Left renal pelvis (tissue), 4 donors: ENCODE measurements at places on chromosomes 4 and X.

- no peak for DNase-seq
Observed at GRCh38 chr4:52204921-52205320, 153.8 kb downstream of the SPATA18 start.

DNA sequence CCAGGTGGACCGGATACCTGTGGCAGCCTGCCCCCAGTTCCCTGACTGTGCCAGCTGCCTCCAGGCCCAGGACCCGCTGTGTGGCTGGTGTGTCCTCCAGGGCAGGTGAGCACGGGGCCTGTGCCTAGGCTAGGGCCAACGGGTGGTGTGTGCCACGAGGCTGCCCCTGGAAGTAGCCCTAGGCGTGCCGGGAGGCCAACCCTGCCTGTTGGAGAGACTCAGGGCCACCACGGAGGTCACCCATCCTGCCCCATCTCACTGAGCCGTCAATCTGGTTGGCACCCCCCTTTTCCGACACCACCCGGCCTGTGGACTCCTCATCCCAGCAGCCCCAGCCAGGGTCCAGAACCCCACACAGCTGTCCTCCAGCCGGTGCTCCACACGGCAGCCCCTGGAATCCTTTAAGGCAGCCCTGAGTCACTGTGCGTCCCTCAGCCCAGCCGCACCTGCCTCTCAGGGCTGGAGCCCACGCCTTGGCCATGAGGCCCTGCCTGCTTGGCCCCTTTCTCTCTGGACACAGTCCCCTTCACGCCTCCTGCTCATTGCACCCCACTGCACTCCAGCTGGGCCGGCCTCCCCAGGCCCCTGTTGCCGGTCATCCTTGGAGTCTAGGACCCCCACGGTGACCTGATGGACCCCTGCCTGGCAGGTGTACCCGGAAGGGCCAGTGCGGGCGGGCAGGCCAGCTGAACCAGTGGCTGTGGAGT lies 5.3 kb downstream of the PLXNB3 start:
- no peak for DNase-seq

GRCh38 chrX:13109817-13110216 lies 65.4 kb upstream of the FAM9C start:
- DNase-seq = no peak

DNA sequence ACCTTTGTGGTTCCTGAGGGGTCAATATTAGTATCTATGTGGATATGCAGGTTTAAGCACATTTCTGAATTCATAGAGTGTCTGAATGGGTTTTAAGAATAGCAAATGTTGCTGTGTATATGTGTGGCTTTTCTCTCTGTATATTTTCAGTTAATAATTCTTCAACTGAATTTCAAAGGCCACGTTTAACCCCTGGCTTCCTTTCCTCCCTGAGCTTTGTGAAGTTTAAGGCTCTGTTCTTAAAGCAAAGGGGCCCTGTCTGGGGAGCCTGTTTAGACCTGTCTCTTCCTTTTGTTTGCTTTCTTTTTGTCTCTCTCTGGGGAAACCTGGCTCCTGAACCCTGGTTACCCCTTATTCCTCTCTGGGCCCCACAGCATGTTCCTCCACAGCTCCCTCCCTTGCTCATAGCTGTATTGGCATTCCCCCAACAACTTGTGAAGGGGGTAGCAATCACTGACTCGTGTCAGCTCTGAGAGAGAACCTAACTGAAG lies 139.1 kb downstream of the COL4A6 start:
- no peak for DNase-seq

DNA sequence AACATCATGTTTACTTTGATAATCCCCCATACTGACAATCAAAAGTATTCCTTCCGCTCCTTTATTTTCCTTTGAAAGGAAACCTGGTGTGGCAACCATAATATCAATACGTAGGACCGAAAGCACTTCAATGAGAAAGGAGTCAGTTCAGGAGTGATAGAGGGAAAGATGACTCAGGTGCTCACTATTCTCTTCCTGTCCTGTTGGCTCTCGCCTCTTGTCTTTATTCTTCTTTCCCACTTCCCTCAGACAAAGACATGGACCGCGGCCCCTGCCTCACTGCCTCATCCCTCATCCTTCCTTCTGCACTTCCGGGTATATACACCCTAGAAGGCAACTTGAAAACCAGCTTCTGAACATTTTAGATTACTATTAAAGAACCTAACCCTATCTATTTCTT lies 49.8 kb upstream of the TNIP3 start:
- DNase-seq = no peak

GRCh38 chr4:172188248-172188988 lies 375.2 kb downstream of the GALNTL6 start:
- no peak for DNase-seq

- DNase-seq = no peak
Observed at GRCh38 chr4:88188738-88189417, 30.4 kb upstream of the ABCG2 start.

GRCh38 chr4:94463771-94464170 lies 12.0 kb downstream of the PDLIM5 start:
- no peak for DNase-seq

- no peak for DNase-seq
Observed at GRCh38 chr4:15901998-15902397, 36.5 kb downstream of the FGFBP1 start.

GRCh38 chr4:147987252-147987651 lies 255.4 kb downstream of the ARHGAP10 start:
- DNase-seq = no peak

DNA sequence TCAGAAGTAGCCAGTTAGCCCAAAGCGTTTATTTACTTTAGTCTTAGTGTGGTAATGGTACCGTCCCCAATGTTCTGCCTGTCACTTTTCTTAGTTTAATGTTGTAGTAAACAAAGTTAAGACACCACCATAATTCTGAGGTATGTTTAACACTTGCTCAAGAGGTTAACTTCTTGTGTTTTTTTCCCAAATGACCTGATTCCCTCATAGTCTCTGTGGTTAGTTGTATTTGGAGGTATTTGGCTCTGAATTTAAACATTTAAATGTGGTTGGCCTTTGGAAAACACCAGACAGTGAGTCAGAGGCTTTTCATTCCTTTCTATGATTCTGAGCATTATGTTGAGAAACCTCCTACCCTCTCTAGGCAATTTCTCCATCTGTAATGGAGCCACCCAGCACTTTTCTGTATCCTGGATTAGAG lies 47.9 kb downstream of the CXCL1 start:
- DNase-seq = no peak

- no peak for DNase-seq
Observed at GRCh38 chrX:19964017-19964710, 26.7 kb downstream of the BCLAF3 start.

DNA sequence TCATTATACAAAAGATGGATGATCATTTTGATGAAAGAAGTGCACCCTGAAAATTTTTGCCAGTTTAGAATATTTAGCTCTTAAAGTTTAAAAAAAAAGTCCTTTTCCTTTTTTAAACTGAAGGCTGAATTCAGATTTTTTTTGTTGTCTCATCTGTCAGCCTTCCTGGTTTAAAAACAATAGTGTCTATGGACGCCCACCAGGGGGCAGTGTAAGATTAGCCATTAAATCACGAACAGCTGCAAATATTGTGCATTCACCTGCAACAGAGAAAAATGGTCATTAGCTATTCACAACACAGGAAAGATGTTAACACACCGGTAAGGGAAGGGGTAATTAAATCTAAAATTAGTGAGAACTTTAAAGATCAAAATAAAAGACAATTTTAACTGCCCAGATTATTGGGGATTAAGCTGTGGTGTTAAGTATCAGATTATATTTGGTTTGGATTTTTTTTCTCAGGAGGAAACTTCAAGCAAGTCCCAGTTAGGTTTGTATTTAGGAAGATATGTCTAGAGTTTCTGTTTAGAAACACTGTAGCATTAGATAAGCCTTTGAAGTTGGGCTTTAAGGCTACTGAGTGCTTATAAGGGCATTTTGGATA lies 4.4 kb upstream of the CXorf38 start:
- no peak for DNase-seq

DNA sequence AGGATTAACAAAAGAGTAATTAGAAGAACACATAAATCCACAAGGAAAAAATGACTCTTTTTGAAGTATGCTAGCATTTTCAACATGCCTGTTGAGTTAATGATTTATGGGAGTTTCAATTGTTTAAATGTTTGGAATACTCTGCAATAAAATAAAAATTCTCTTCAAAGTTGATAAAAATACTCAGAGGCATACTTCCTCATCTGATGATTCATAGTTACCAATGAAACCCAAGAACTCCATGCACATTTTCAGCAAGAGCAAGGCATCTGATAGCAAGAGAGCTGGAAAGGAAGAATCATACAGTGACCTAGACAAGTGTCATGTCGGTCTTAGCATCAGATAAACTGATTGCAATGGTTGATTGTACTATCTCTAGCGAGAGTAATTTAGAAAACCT lies 443.7 kb upstream of the ATOH1 start:
- no peak for DNase-seq

GRCh38 chrX:63754860-63755579 lies 30.0 kb downstream of the ARHGEF9 start:
- peak; percentile 74 for DNase-seq

DNA sequence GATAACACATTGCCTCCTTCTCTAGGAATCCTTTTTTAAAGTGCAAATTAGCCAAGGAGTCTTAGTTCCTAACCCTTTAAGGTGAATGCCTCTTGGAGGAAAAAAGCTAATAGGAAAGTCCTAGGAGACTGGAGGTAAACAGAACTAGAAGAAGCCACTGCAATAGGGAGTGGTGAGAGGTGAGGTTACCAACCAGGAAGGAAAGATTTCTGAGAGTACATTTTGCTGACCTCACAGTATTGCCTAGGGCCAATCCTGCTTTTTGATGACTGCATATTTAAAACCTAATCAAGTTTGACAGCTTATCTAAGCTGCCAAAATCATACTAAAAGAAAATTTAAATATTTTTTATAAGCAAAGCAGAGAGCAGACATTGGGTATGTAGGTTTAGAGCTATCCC lies 7.3 kb upstream of the CUL4B start:
- DNase-seq = no peak

DNA sequence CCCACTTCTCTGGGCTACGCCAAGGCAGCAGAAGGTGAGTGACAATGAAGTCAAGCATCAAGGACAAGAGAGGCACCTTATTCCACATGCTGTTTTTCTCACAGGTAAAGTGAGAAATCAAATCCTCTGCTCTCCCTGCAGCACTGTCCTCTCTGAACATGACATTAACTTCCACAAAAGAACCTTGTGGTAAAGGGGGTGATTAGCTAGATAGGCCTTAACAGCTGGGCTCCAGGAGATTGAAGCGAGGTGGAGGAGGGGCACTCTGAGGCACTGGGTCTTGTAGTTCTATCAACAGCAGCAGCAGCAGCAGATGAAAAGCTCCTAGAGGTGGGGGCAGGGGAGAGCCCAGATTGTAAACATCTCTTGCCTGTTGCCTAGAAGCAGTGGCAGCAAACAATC lies 96.8 kb upstream of the CXXC4 start:
- peak; percentile 35 for DNase-seq

- no peak for DNase-seq
Observed at GRCh38 chr4:55405073-55405472, 9.3 kb downstream of the TMEM165 start.

DNA sequence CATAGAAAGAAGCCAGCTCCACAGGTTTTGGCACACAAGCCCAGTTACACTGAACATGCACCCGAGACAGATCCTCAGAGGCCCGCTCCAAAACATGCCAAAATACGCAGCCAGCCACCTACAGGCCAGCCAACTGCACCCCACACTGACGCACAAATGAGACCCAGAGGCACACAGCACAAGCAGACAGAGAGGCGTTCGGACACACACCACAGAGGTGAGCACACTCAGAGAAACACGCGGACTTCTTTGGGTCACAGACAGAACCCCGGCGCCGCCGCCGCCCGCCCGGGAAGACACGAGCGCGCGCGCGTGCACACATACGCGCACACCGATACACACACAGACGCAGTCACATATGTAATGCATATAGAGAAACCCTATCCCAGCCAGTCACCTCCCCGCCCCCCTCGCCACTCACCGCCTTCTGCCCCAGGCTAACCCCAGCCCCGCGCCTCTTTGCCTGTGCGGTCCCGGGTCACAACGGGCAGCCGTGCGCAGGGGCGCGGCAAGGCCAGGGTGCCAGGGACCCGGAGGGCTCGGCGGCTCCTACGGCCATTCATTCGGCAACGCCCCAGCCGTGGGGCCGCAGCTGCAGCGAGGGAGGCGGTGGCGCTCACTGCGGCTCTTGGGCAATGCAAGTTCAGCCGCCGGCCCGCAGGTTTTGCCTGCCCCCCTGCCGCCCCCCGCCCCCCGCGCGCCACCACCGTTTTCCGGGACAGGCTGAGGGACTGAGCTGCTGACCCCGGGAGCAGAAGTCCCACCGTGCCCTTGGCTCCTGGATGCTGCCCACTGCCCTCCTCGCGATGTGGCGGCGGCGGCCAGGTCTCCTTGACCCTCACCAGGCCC lies 553 bp downstream of the SEPTIN6 start:
- DNase-seq = no peak

DNA sequence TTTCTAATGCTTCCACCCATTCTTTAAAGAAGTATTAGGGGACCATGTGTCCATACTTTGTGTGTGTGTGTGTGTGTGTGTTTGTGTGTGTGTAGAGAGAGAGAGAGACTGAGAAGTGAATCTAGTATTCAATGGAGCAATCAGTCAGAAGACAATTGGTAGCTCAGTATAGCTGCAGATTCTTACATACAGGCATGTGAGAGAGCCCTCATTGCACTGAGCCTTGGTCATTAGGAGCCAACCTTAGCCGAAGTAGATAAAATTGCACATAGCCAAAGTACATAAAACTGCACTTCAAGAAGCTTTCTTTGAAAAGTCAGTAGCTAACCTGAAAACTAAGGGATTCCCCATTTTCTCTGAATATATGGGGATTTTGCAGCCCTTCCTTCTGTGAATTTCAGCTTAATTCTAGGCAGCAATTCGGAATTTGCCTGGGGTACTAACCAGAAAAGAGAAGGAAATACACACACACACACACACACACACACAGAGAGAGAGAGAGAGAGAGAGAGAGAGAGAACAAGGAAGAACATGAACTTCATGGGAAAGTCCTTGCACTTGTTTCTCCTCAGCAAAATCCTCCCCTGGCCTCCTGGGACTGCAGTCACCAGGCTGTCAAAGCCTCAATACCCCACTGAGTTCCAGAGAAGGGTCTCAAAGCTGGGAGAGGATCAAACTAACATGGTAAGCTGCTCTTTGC lies 1.7 kb upstream of the PRDM8 start:
- DNase-seq = no peak

DNA sequence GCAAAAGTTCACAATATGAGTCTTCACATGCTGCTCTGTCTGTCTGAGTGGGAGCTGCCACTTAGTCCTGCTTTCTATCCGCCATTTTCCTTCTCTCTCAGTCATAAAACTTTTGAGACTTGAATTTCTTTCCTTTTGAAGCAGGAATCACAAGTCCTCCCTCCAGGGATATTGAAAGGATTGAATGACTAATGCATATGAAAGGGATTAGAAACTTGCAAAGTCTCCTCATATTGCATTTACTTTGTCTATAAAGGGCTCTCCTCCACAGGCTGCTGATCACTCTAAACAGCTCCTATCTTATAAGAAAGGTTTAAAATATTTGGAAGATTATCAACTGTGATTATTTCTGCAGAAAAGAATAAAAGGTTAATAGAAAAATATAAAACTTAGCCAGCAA lies 879.1 kb downstream of the ARAP2 start:
- no peak for DNase-seq

DNA sequence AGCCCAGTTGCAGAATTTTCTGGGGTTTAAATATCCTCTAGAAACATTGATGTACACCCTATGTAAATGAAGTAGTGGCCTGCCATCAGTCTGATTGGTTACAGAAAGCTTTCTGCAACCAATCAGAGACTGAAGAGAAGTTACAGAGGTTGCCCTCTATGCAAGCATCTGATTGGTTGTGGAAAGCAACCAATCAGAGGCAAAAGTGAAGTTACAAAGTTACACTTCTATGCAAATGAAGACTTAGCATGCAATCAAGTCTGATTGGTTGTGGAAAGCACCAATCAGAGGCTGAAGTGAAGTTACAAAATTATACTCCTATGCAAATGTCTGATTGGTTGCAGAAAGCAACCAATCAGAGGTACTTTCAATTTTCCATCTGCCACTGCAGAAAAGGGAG lies 51.9 kb upstream of the USP9X start:
- no peak for DNase-seq
